ENCODE measurements at places on chromosomes 7 and 10.

GRCh38 chr10:114261076-114261475 is 22.0 kb downstream of the VWA2 start:
- H3K4me1 ChIP-seq: no peaks in the 10 kb centered on the region
- no peak overlapping the region for H3K27ac ChIP-seq
- DNase-seq: no peak

DNA sequence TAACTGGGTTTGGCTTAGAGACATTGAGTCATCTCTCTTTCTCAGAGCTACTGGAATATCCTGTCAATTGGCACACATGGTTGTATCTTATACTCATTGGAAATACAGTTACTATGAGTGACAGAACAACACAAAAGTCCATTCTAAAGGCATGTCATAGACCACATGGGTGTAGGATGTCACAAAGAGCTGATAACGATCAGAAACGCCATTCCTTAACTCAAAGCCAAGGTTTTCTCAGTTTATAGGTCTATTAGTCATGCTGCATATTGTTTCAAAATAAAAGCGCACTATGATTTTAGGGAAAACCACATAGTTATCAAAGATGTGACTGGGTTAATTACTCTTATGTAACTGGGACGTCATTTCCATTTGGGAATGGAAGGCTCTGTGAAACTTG is 147.2 kb upstream of the FAM171A1 start:
- H3K36me3 ChIP-seq: no peaks in the 10 kb centered on the region
- no peak overlapping the region for H3K4me3 ChIP-seq
- no peak for DNase-seq
- H3K4me1 ChIP-seq: no peaks in the 10 kb centered on the region

GRCh38 chr10:121311812-121312443 is 286.3 kb downstream of the FGFR2 start:
- H3K36me3 ChIP-seq: no peaks in the 10 kb centered on the region
- DNase-seq: no peak
- no peak overlapping the region for H3K27ac ChIP-seq
- H3K4me3 ChIP-seq: no peak overlapping the region

DNA sequence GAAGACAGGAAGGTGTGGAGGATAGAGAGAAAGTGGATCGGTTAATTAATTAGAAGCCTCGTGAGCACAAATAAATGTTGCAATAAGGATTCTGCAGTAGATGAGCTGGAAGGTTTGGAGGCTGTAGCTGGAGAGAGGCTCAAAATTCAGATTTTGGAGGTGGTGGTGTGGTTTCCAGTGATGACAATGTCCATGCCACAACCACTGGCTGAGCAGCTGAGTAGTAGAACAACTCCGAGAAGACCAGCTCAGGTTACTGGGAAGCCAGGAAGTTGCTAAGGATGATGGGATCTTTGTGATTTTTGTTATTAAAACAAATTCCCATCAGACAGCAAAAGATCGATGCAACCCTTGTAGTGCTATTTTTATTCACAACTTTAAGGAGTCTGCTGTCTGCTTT is 7.7 kb downstream of the SLC26A4 start:
- H3K27me3 ChIP-seq: peaks cover 6% of the 10 kb centered on the region
- H3K4me1 ChIP-seq: no peaks in the 10 kb centered on the region
- H3K4me3 ChIP-seq: no peak overlapping the region

DNA sequence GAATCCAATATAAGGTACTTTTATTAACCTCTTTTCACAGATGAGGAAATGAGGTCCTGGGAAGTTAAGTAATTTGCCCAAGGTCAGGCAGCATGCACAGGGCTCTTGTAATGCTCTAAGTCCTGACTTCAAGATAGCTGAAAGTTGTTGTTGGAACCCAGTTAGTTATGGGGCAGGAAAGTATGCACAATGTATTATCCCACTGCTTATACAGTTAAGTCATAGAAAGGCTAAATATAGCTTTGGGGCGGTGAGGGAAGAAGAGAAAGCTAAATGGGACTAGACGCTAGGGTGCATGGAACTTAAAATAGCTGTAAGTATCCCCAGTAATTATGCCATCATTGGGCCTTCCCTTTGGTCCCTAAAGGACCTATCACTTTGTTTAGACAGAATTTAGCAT is 9.2 kb downstream of the GLCCI1 start:
- no peak overlapping the region for H3K4me3 ChIP-seq
- no peak for DNase-seq
- no peaks in the 10 kb centered on the region for H3K36me3 ChIP-seq
- H3K27me3 ChIP-seq: no peaks in the 10 kb centered on the region
- H3K4me1 ChIP-seq: no peaks in the 10 kb centered on the region

DNA sequence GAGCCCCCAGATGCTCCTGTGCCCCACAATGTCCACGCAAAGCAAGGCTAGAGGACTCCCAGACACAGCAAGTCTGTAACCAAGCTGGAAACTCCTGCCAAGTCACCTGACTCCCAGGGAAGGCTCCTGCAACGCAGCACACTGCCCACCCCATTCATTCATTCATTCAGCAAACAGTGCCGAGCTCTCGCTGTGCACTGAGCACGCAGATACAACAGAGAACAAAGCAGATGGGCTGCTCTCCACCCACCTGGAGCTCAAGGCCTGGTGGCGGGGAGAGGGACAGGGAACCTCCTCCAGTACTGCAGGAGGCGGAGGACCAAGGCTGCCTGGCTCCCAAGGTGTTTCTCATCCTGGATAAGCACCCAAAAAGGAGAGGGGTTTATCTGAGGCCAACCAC is 8.6 kb downstream of the KCNH2 start:
- no peak for DNase-seq
- peaks cover 20% of the 10 kb centered on the region for H3K4me1 ChIP-seq
- H3K27me3 ChIP-seq: peaks cover 3% of the 10 kb centered on the region
- no peaks in the 10 kb centered on the region for H3K36me3 ChIP-seq

Measured in H1 (cell line).